ENCODE measurements at places on chromosomes 3 and 15.

DNA sequence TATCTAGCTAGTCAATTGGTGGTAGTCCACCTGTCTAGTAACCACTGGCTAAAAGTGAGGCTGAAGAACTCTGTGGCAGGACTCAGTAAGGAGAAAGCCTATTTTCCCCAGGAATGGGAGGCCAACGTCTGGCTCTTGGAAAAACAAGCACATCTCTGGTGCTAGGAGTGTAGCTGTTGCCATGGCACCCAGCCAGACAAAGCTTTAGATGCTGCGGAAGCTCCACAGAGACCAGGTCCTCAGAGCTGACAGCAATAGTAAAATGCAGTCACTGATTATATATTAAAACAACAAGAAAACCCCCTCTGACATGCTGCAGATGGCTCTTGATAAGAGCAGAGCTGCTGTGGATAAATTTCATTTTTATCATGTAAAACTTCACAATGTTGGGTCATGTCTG is 124.9 kb upstream of the STRIT1 start:
- no peak for DNase-seq

GRCh38 chr15:43229977-43230376 is 9.2 kb upstream of the EPB42 start:
- DNase-seq: no peak

DNA sequence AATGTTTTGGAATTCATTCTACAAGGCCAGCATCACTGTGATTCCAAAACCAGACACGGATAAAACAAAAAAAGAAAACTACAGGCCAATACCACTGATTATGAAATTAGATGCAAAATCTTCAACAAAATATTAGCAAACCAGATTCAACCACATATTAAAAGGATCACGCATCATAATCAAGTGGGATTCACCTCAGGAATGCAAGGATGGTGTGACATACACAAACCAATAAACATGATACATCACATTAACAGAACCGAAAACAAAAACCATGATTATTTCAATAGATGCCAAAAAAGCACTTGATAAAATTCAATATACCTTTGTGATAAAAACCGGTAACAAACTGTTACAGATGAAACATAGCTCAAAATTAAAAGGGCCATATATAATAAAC is 48.9 kb downstream of the DLG1 start:
- no peak for DNase-seq

- DNase-seq: peak; percentile 23
Measured at GRCh38 chr15:79539401-79539800, 107.3 kb downstream of the MINAR1 start.

DNA sequence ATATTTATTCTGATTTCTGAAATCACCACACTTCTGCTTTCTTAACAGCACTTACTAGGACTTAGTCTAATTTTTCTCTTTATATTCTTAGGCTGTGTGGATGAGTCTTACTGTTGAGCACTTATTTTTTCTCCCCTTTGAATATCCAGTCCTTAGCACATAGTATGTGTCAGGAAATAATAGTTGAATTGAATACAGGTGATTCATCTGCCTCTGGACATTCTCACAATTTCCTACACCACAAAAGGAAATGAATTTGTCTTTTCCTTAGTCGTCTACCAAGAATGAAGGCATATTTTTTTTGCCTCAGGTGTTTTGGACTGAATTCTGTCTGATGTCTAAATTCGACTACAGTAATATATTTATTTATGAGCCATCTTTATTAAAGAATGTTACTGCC is 204.2 kb downstream of the GHSR start:
- DNase-seq: peak; percentile 49

DNA sequence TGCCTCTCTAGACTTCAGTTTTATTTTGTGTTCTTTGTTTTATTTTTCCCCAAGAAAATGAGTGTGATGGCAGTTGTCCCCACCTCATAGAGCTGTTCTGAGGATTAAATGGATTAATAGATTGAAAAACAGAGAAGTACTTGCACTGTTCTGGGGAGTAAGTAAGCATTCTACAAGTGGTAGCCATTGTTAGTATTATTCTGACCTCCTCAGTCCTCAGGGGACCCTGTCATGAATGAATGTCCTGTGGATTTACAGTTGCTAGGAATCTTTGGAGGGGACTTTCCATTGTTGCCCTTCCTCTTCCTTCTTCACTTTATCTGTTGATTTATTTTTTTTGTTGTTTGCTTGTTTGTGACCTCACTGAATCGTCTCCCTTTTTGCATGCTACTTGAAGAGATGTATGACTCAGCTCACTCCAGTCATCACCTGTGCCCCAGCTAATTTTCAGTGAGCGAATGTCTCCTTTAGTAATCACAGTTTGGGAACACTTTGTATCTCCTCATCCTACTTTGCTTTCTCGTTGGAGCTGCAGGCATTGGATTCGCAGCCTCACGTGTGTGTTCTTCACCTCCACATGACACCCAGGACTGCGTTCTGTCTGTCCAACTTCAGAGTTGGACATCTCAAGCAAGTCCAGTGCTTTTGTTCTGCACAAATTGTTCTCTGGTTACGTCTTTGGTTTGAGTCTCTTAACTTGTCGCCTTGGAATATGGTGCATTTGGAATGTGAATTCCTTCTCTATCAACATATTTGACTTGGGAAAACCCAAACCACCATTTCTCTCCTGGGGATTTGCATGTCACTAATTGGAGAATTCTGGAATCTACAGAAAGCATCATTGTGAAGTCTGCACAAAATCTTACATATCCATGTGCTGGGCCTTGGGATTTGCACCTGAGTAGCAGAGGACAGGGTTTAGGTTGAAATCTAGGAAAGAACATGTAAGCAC is 54.5 kb downstream of the LRTM1 start:
- peak; percentile 59 for DNase-seq

DNA sequence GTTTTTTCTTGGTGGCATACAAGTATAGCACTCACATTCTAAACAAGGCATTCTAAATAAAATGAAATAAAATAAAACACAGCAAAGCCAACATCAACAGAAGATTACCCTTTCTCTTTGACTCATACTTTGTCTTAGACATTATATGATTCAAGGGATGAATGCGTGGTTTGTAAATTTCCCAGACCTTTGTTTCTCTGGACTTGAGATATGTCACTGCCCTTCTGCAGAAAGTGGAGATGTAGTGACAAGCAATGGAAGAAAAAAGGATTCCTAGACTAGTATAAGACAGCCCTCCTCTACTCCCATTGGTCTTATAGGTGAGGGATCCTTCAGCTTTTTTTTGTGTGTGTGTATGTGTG is 22.4 kb downstream of the NANOGP8 start:
- no peak for DNase-seq

GRCh38 chr15:90868261-90868689 is at the start of gene FURIN:
Gene FURIN (plus strand): TSS chr15:90868588. CDS start chr15:90875741, 7,153 bp downstream.
- DNase-seq: peak; percentile 46

DNA sequence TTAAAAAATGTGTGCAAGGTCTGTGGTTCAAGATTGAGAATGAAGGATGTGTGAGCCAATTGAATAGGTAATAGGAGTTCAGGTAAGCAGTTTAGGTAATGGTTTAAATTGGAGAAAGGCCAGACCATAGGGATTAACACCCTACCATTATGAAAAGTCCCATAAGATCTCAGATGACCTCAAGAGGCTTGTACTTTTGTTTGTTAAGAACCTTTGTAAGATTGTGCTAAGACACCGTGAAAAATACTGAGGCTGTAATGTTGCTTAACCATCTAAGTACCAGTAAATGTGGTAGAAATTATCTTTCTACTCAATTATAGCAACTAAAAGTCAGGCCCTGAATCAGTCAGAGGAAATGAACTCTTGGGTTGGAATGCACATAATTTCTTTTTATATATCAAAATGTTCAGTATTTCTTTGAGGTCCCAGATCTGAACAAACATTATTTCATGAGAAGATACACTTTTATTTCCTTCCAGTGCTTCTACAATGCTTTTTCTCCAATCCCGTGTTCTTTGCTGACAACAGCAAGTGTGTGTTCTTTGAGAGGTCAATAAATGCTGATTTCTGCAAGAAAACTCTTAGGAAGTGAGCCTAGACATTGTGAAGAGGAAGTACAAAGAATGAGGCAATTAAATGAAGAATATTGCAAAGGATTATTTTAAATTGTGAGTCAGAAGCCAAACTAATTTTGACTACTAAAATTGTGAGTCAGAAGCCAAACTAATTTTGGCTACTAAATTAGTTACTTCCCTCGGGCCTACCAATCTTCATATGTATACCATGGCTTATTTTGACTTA is 66.4 kb downstream of the TCF12 start:
- DNase-seq: peak; percentile 3

DNA sequence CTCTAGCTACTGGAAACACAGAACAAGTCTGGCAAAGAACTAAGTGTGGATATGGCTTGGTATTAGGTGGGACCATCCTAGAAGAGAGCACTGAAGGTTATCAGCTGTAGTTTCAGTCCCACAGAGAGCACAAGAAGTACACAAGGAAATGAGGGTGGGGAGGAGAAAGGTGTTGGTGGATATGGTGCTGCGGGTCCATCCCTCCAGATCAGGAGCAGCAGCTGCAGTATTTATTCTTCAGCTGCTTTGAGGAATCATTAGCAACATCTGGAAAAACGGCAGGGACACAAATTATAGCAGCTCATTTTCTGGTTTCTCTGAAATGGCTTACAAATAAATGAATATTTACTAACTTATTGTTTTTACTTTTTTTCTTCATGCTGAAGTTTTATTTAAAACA is 29.0 kb downstream of the CD80 start:
- DNase-seq: no peak

GRCh38 chr3:187964760-187965159 is 189.2 kb upstream of the LPP start:
- no peak for DNase-seq

GRCh38 chr3:30934208-30934550 is 39.7 kb upstream of the GADL1 start:
- DNase-seq: peak; percentile 41

DNA sequence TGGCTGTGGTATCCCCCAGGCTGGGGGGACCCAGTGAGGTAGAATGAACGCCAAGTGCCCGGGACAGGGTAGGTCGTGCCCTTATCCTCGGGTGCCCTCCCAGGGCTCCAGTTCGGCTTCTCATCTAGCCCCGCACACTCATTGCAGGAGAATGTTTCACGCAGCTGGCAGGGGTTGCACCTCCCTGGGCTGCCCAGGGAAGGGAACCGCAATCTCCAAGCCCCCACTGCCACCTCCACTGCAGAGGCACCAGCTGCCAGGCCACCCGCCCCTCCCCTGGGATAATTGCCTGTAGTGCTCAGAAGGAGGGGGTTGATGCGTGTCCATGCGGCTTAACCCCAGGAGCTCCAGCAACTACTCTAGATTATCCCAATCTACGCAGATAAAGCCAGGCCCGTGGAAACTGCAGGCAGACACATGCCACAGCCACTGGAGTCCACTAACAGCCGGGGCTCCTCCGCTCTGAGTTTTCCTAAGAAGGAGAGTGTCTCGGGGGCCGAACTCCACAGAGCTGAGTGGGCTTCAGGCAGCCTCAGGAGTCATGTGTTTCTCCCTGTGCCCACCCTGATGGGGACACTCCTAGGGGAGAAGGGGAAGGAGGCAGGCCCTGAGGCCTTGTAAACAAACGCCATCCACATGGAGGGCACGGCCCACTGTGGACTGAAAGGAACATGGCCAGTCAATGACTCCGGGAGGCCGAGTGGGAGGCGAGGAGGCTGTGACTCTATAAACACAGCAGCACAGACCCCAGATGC is 137.2 kb upstream of the IQSEC1 start:
- peak; percentile 68 for DNase-seq

GRCh38 chr3:47202542-47202941 is 38.6 kb upstream of the SETD2 start:
- DNase-seq: no peak

- DNase-seq: no peak
Measured at GRCh38 chr15:25481208-25481859, 42.5 kb upstream of the UBE3A start.

DNA sequence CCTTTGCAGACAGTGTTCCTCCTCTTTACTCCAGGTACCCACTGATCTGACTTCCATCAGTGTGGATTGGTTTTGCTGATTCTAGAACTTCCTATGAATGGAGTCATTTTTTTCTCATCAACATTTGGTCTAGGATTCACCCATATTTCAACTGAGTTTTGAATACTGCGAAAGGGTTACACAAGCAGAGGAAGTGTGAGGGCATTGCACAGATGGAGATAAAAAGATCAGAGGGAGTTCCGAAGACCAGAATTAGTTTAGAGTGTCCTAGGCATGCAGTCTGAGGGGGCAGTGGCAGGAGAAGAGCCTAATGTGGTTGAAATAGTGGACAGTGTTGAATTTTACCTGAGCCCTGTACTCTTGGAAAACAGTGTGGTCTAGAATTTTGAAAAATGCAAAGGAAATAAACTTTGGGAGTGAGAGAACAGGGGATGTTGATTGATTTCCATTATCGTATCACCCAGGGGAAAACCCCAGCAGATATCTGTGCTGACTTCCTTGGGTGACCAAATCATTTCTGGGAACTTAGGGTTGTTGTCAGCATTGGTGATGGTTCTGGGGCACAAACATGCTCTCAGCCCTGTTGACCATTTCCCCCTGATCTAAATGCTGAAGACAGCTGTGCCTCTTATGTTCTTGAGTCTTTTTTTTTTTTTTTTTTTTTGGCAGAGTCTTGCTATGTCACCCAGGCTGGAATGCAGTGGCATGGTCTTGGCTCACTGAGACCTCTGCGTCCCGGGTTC is 327.4 kb upstream of the LRRFIP2 start:
- DNase-seq: no peak

DNA sequence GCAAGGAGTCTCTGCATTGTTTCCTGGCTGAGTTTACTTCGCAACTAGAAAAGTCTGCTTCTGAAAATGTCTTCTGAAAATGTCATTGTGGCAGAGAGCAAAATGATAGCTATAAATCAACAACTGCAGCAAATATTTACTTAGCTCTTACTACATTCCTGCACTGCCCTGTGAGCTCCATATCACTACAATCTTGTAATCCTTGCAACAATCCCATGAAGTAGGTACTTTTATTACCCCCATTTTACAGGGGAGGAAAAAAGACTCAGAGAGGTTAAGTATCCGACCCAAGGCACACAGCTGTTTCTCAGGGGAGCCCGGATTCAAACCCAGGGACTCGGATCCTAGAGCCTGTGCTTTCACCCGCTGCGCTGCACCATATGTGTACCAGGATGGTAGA is 34.2 kb upstream of the SPTBN5 start:
- DNase-seq: no peak

GRCh38 chr3:181715571-181716340 is 4.0 kb downstream of the SOX2 start:
- no peak for DNase-seq

GRCh38 chr3:135192929-135193328 is 397.9 kb downstream of the EPHB1 start:
- no peak for DNase-seq

DNA sequence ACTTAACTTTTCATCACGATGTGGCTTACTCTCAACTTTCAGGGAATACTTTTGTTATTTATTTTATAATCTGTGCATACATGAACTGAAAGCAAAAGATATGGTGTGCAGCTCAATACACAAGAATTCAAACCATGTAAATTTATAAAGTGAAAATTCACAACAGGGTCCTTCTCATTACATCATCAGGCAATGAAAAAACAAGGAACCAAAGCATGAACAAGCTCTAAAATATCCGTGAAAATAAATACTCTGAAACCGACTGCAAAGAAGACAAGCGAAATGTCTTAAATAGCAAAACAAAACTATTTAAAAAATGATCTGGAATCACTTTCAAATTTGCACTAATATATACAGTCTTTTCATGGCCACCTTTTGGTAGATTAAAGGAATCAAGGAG is 28.9 kb downstream of the GNB5 start:
- DNase-seq: no peak

- DNase-seq: no peak
Measured at GRCh38 chr3:33119891-33120290, 6.1 kb downstream of the CRTAP start.

- no peak for DNase-seq
Measured at GRCh38 chr3:146090521-146090920, 70.5 kb downstream of the PLOD2 start.
